CD4-positive, alpha-beta T cell treated with Interleukin-21 for 1 hour (primary cell): ENCODE measurements at places on chromosomes 5 and 9.

DNA sequence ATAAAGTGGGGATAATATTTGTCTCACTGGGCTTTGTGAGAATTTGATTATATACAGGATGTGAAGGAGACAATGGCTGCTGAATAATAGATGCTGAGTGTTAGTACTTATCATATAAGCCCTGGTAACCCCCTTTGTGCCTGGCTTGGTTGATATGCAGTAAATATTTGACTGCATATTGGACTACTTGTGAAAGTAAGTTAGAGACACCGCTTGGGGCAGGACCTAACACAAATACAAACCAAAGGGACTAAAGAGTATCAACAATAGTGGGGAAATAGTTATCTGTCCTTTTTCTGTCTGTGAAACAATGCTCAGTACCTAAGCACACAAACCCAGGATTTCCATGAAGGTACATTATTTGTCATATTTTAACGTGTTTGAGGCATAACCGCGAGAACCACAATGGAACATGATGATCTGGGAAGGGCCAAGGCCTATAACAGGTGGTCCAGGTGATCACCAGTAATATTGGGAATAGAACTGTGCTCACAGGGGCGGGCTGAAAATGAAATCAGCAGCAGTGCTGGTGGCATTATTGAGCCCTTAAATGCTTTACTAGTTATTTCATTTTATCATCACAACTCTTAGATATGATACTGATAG is 138.2 kb upstream of the SMARCA2 start:
- DNase-seq: no peak

DNA sequence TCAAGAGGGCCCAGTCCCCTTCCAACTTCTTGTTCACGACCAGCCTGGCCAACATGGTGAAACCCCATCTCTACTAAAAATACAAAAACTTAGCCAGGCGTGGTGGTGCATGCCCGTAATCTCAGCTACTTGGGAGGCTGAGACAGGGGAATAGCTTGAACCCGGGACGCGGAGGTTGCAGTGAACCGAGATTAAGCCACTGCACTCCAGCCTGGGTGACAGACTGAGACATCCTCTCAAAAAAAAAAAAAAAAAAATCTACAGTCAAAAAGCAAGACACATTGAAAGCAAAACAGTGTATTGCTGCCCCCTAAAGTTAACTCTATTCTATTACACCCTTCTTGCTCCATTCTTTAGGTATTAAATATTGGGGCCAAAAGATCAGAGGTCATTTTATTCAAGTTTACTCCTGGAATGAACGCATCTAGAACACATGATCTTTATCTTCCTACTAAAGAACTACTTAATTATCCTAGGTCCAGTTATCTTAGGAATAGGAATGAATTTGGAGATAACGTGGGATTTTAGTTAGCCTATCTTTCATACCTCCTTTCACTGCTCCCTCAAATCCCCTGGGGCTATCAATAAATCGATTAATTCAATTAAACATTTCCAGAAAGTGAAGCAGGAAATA is 2.4 kb downstream of the ATG12 start:
- DNase-seq: peak; percentile 77

DNA sequence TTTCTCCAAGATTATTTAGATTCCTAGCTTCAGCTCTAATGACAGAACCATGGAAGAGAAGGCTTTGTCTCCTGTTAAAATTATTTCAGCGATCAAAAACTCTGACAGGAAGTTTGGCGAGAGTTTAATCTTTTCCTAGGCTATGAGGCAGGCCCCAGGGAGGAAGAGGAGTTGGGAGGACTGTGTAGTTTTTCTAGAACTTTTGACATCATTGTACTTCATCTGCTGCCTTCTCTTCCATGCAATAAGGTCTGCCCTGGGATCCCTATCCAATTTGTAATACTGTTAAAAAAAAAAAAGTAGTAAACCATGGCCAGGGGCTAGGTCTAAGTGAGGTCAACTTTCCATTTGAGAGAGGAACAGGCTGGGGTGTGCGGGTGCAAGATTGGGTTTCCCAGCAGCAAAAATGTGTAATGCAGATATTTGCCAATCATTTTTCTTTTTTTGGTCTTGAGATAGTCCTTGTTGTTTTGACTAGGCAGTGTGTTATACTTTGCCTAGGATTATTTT is 261.9 kb upstream of the ANKH start:
- DNase-seq: no peak

GRCh38 chr5:133848341-133848811 is 120.0 kb downstream of the C5orf15 start:
- no peak for DNase-seq

DNA sequence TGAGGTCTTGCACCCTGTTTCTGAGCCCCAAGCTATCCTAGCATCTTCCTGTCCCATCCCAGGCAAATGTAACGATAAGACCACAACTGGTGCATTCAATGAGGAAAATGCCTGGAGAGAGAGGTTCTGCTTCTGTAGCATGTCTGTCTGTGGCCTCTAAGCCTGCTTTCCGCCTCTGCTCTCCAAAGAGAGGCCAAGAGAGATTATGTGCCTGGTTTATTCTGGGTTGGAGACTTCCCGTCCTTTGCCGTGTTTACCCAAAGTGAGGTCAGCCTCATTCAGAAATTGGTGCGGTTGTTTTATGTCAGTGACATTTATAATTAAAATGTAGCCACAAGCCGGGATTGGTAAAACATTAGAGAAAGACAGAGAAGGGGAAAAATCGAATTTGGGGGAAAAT is 77.8 kb downstream of the FGF1 start:
- DNase-seq: no peak

DNA sequence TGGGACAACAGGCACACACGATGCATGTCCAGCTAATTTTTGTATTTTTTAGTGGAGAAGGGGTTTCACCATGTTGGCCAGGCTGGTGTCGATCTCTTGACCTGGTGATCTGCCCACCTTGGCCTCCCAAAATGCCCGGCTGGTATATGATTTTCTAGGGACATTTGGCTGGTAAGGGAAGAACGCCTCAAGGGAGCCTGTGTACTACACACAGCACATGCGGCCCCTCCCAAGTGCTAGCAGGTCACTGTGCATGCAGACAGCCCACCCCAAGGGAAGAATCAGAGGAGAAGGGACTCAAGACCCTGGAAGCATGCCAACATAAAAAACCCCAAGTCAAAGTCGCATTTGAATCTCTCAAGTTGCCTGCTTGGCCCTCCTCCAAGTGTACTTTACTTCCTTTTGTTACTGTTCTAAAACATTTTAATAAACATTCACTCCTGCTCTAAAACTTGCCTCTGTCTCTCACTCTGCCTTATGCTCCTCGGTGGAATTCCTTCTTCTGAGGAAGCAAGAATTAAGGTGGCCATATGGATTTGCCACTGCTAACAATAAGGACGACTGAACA is 24.3 kb upstream of the OTULINL start:
- DNase-seq: no peak

DNA sequence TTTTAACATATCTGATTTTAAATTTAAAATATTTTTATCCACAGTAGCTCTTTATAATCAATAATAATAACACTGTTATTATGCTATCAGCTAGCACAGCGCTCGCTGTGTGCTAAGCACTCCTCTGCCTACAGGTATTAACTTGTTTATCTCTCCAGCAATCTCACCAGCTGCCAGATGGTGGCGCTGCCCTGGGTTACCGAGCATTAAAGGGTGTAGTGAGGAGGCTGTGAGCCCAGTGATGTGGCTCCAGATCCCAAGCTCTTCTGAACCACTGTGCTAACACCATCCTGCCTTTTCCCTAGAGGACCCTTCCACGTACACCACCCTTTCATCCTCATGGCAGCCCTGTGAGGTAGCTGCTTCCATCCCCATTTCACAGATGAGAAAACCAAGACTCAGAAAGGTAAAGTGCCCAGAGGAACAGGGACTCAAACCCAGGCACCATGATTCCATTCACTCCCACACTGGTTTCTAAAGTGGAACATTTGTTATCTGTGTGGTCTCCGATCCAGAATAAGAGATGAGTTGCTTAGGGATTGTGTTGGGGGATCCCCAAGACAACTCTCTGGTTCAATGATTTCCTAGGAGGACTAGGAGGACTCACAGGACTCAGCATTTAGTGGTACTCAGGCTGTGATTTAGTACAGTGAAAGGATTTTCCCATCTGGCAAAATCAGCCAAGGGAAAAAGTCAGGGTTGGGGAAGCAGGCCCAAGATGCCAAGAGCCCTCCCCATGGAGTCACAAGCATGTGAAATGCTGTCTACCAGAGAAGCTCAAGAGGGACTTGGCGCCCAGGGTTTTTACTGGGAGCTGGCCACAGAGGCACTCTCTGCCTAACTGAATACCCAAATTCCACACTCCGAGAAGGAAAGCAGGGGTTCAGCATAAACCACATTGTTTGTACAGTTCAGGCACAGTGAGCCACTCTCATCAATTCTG is 7.0 kb downstream of the IGFBPL1 start:
- DNase-seq: peak; percentile 28

DNA sequence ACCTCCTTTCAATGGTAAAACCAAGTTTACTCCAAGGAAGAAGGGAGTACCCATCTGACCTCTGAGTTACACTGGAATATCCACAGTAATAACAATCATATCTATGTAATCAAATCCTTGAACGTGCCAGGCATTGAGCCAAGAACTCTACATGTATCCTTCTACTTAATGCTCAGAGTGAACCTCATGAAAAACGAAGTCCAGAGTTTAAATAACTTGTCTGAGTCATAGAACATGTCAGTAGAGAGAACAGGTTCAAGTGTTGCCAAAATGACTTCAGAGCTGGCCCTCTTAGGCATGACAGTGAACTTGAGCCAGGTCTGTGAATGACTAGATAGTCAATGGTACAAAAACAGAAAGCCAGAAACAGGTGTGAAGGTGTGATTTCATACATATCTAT is 164.1 kb upstream of the ZNF618 start:
- DNase-seq: no peak

DNA sequence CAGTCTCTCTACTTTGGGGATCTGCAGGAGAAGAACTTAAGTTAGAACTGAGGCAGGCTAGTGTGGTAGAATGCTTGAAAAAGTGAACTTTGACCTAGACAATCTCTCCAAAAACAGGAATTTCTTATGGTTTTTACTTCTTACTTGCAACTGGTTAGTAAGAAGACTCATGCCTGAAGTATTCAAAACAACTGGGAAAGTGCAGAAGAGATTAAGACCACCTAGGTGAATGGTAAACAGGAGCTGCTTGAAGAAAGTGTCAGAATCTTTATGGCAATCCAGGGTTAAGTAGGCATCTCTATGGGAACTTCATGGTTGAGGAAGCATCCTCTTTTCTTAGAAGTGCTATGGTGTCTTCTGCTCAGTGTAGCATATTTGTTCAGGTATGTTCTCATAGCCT is 428.6 kb upstream of the TLE4 start:
- DNase-seq: no peak

GRCh38 chr5:141479776-141480175 is 4.0 kb downstream of the PCDHGC3 start:
- DNase-seq: no peak

DNA sequence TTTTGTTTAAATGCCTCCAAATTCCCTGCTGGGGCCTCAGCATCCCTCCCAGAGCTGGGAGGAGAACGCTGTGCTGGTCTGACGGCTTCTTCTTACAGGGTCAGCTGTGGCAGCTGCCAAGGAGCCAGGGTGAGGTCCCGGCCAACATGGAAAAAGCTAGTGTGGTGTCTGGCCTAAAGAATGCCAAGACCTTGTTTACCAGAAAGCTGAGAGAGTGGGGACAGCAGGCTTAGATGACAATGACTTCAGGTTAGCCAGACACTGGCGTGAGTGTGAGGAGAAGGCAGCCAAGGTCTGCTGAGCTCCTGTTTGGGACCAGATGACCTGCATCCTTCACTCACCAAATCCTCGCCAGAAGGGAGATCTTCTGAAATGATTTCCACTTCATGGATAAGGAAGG is 112.5 kb downstream of the CRB2 start:
- no peak for DNase-seq

DNA sequence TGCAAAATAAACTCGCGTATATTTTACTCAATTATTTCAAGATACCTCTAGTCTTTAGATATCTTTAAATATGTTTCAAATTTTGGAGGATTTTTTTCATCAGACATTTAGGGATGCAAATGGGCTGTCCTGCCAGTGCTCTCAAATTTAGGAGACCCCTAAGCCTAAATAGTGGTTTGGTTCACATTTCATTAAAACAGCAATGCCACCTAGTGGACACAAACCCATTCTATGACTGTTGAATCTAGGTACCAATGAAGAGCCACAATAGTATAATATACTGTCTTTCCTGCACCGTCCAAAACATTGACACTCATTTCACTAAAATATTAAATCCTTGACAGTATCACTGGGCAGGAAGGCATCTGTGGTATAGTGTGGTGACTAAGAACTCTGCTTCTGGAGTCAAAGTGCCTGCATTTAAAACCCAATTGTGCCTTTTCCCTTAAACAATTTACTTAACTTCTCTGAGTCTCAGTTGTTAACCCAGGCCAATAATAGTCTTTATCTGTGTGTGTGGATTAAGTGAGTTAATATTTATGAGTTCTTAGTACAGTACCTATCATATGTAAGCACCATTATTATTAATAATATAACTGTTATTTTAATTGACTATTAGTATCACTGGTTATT is 148.0 kb downstream of the RORB start:
- peak; percentile 0 for DNase-seq

DNA sequence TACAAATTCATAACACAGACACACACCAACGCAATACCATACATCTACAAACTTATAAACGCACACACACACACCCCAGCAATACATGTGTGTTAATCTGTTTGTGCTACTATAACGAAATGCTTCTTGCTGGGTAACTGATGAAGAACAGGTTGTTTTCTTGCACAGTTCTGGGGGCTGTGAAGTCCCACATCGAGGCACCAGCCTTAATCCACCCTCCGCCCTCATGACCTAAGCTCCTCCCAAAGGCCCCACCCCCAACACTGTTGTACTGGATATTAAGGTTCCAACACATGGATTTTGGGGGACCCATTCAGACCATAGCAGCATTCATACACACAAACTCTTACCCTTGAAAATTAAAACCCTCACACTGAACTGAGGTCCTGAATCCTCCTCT is 38.8 kb upstream of the LPCAT1 start:
- no peak for DNase-seq
